ENCODE measurements at places on chromosomes 1 and 21.

DNA sequence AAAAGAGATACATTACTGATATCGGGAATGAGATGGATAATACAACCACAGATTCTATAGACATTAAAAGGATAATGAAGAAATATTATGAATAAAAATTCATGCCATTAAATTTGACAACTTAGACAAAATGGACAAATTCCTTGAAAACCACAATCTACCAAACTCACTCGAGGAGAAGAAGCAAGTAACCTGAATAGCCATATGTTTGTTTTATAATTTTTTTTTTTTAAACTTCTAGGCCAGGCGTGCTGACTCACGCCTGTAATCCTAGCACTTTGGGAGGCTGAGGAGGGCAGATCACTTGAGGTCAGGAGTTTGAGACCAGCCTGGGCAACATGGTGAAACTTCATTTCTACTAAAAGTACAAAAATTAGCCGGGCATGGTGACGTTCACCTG, 327.9 kb downstream of the VAV3 start:
- no peak for DNase-seq

DNA sequence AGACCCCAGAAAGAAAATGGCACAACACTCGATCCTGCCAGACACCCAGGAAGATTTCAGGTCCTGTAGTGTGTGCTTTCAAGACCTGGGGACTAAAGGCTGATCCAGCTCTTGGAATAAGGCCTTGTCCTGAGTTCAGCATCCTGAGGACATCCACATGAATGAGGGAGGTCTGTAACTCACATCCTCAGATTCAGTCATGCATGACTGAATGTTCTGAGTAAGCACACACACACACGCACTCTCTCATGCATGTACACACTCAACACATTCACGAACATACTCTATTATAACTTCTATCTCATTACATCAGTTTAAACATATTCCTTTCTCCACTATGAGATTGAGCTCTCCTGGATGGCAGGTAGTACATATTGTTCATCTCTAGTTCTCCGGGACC, 273.4 kb upstream of the BEND5 start:
- DNase-seq = no peak

DNA sequence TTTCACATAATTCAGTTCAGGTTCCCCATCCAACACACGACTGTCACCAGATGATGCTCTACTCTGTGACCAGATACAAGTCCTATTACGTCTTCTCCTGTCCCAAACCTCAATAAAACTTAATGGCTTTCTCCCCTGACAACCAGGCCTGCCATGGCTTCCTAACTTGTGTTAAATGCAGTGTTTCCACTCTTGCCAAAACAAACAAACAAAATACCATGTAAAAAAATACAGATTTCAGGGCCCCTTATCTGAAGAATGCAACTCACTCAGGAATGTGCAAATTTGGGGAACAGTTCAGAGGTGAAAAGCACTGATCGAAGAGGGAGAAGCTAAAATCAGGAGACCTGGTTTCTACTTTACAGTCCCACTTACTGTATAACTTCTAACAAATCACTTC, 863 bp upstream of the NUF2 start:
- DNase-seq = no peak

- no peak for DNase-seq
These were observed 13.6 kb downstream of the SLC26A9 start for GRCh38 chr1:205929496-205930194.

GRCh38 chr1:109716570-109717090, 4.6 kb downstream of the GSTM5 start:
- DNase-seq = no peak

Data from stimulated activated CD4-positive, alpha-beta T cell treated with anti-CD3 and anti-CD28 coated beads, TNF-alpha, amount 100 ng/mL, for 1 hour (primary cell).